ENCODE measurements at places on chromosomes 1 and 21. TPM values are rescaled to one million over a fixed set of nuclear protein-coding genes. Genes with fewer than 3 reads are reported as not detected.

Gene AVPR1B
- not detected for total RNA-seq

Gene USF1
- 51.2 TPM for total RNA-seq

Gene EPHA2
- total RNA-seq = 104 TPM

Gene LIPI
- not detected for total RNA-seq

Gene KLF17
- 0.43 TPM for total RNA-seq

Gene OR2T11
- total RNA-seq = not detected

Gene PTAFR
- 0.29 TPM for total RNA-seq

Gene RWDD3
- total RNA-seq = 10.6 TPM

Gene CGN
- total RNA-seq = 1.9 TPM

Gene FLAD1
- total RNA-seq = 45.4 TPM

Gene TRIM67
- total RNA-seq = 0.21 TPM
